Suprapubic skin (tissue), 4 donors: ENCODE measurements at places on chromosomes 7 and 10.

- DNase-seq: no peak
These were observed 36.7 kb downstream of the CFAP46 start for GRCh38 chr10:132905661-132906060.

GRCh38 chr7:43647673-43648472 lies 65.0 kb downstream of the STK17A start:
- peak; percentile 81 for DNase-seq

- DNase-seq: no peak
These were observed 441.8 kb downstream of the RPS24 start for GRCh38 chr10:78475437-78475836.

DNA sequence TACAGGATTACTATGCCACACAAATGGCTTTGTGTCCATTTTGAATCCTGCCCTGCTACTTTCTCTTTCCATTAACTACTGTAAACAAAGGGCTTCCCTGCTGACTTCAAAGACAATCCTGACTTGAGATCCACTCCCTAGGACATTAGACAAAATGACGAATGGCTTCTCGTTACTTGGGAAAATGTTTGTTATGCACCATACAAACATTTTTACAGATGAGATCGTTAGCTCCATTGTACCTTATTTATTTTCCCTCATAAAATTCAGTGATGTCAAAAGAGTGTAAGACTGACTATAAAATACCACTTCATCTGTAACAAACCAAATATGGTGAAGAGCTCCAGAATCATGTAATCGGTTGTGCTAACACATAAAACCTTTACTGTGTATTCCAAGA lies 121.8 kb downstream of the CD36 start:
- DNase-seq: no peak

DNA sequence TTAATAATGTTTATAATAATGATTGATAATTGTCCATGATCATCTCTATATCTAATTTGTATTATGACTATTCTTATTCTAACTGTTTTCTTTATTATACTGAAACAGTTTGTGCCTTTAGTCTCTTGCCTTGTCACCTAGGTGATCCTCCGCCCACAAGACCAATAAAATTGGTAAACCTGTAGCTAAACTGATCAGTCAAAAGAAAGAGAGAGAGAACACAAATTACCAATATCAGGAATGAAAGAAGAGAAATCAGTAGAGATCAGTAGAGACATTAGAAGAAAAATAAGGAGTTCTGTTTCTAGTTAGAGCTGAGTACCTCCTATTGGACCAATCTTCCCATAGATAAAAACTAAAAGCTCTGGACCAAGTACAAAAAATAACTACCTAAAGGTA lies 6.1 kb upstream of the COA1 start:
- DNase-seq: no peak

DNA sequence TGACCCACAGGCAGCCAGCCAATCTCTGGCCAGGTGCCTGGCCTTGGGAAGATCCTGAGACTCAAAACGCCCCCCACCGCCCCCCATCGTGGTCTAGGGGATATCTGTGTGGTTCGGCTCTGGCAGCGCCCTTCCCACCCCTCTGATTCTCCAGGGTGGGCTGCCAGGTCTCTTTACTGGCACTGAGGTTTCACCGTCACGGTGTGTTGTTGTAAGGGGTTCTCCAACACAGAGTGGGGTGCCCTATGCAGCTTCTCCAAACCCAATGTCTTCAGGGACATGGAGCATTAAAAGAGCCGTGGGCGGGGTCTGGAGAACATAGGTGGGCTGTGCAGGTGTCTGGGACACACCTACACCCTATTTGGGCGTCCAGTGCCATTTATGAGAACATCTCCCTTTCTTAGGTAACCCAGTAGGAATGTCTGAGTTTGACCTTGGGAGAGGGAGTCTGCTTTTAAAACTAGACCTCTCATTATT lies 1.5 kb downstream of the MAFK start:
- DNase-seq: peak; percentile 79

- DNase-seq: no peak
These were observed 182.2 kb downstream of the PLXDC2 start for GRCh38 chr10:19998482-19998881.

DNA sequence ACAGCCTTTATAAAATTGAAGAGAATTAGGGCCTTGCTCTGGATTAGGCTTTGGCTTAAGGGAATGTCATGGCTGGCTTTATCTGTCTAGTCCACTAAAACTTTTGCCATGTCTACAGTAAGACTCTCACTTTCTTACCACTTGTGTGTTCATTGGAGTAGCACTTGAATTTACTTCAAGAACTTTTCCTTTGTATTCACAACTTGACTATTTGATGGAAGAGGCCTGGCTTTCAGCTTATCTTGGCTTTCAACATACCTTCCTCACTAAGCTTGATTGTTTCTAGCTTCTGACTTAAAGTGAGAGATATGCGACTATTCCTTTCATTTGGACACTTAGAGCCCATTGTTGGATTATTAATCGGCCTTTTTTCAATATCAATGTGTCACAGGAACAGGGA lies 96.1 kb downstream of the TPST1 start:
- DNase-seq: no peak

DNA sequence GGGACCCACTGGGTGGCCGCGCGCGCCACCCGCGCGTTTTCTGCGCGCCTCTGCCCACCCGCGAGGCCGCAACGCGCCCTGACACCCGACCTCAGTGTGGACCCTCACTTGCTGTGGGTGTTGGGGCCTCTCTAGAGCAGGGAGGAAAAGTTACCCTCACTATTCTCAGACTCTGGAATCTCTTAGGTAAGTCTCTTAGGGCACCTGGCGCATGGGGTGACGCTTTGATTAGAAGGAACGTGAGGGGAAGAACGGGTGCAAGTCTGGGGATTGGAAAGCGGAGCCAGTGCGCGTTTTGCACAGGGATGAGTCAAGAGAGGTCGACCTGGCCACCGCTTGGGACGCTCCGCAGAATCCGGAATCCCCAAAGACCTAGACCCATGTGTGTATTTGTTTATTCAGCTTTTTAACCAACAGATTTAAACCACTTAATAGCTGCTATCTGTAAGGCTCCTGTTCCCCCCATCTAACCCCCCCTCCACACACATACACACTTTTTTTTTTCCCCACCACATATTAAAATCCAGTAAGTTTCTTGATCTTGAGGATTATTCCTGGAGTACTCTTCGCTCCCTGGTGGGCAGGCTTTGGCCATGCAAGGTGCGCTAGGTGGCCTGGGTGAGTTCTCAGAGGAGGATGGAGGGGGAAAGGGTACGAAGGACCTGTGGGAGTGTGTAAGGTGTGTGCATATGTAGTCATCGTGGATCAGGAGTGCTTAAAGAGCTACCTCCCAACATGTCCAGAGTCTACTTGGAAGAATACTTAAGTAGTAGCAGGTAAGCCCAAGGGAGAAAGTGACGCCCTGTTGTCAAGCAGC lies 169.1 kb upstream of the PPP1R3A start:
- peak; percentile 60 for DNase-seq

- DNase-seq: no peak
These were observed 6.0 kb downstream of the SKIDA1 start for GRCh38 chr10:21519397-21519933.

DNA sequence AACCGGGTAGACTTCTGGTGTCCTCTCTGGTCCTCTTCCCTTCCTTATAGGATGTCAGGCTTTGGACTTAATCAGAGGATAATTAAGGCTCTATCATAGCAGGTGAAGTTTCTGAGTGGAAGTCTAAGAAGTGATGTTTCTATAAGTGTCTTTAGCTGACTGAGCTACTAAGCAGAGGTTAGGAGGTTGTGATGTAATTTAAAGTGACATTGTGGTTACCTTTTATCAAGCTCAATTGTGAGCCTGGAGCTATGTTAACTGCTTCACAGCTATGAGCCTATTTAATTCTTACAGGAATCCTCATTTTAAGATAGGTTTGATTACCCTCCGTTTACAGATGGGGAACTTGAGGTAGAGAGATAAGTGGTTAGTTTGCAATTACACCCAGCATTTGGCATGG lies 365.1 kb downstream of the AUTS2 start:
- no peak for DNase-seq

DNA sequence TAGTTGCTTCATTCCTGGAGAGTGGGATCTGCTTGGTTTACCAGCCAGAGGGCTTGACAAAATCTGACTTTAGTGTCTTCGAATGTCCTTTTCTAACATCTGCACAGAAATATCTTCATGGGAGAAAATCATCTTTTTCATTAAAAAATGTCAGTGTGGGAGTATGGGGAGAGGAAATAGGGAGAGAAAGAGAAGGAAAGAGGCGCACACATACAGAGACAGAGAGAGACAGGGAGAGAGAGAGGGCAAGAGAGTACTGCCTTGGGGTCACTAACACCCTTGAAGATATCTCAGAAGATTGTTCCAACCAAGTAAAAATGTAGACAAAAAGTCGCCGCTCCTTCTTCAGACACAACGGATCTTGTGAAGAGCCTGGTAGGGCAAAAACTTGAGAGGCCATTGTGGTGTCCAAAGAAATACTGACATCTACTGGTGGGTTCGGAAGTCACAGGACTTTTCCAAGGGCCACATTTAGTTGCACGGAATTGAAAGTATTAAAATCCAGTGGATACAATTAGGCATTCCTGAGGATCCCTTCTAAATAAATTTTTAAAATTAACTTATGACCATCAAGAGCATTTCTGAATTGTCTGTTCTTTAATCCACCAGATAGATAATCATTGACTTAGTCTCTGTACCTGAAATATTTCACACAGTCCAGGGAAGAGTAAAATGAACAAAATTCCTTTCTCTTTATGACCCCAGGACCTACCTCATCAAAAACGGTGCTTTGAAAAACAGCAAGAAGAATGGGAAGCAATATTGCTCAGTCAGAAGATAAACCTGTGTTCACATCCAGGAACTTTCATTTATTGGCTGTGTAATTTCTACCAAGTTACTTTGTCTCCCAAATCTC lies 29.7 kb downstream of the VIM start:
- DNase-seq: no peak

DNA sequence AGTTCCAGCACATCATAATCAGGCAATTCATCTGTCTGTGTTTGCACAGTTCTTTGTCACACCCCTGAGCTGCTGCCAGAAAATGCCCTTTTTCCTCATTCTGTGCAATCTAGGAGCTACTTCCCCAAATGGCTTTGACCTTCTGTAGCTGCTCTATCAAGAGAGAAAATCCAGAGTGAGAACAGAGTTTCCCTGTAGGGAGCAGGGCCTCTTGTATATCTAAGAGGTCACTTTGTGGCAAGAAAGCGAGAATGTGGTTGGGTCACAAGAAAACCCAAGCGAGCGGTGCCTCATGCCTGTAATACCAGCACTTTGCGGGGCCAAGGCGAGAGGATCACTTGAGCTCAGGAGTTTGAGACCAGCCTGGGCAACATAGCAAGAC lies 24.3 kb downstream of the SLC29A3 start:
- no peak for DNase-seq

DNA sequence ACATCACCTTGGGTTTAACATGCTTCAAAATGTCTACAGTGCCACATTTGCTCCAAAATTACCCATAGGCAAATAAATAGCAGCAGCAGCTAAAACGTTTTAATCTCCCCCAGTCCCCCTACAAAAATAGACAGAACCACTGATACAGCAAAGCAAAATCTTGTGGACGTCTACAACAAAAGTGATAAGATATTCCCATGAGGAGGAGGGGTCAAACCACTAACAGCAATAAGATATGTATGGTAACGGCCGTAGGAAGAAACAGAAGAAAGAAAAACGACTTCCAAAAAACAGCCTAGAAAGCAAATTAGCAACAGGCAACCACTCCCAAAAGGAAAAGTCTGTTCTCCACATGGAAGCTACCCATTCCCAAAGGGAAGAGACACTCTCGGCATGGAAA lies 34.5 kb upstream of the ST8SIA6 start:
- DNase-seq: no peak

DNA sequence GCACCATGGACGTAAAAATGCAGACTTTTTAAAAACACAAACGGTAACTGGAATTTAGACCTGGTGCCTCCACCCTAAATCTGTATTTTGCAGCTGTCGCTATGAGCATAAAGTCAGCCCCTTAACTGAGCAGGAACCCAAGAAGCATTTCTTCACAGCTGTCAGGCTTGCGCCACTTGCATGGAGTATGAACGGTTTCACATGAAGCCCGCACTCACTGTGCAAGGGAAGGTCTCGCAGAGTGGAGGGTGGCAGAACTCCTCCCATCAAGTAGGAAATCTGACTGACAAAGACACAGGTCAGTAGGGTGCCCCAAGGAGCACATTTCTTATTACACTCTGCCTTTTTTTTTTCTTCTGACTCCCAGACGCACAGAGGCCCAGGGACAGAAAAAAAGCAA lies 58.5 kb downstream of the ELMO1 start:
- no peak for DNase-seq

- DNase-seq: no peak
These were observed 10.2 kb downstream of the ZC3HAV1 start for GRCh38 chr7:139099172-139099947.

DNA sequence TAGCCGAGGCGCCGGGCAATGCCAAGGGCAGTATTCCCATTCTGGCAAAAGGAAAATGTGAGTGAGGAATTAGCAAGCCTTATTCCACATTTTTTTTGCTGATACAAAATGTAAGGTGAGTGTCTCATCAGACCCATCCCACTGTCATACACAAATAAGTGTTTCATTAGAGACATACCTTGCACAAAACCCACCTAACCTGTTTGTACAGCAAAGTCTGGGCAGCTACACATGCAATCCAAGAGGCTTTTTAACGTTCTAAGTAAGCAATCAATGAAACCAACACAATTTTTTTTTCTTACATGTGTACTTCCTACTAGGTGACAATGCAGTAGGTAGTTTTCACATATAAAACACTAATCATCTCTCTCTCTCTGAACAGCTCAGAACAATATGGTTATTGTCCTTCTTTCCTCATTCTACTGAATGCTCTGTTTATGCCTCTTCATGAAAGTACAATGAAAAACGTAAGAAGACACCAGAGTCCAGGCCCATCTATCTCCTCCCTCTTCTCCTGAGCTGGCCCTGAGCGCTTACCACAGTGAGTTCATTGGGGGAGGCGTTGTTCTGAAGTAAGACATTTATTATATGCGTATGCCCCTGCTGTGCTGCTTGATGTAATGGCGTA lies 217.2 kb downstream of the ANK3 start:
- DNase-seq: no peak

DNA sequence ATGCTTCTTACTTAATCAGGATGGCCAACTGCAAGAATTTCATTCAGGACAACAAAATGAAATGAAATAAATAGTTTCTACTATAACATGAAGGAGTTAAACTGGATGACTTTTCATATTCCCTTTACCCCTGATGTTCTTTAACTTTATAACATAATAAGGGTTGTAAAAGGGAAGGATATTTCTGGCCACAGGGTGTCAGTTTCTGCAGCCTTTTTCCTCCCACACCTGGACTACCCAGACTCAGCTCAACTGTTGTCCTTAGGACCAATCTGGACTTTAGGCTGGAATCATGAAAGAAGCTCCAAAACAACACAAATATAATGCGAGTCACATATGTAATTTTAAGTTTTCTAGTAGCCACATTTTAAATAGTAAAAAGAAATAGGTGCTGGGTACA lies 43.4 kb downstream of the PRPS1L1 start:
- no peak for DNase-seq

- no peak for DNase-seq
These were observed 25.5 kb downstream of the ARHGAP22 start for GRCh38 chr10:48579251-48579960.

- no peak for DNase-seq
These were observed 201.7 kb upstream of the ADARB2 start for GRCh38 chr10:1939016-1939415.
